ENCODE measurements at places on chromosomes 2 and 18.

GRCh38 chr18:57951117-57951796 lies 92.8 kb upstream of the NEDD4L start:
- no peaks in the 10 kb centered on the region for H3K36me3 ChIP-seq
- H3K4me3 ChIP-seq = no peak overlapping the region
- no peak for DNase-seq
- H3K27me3 ChIP-seq = no peaks in the 10 kb centered on the region

DNA sequence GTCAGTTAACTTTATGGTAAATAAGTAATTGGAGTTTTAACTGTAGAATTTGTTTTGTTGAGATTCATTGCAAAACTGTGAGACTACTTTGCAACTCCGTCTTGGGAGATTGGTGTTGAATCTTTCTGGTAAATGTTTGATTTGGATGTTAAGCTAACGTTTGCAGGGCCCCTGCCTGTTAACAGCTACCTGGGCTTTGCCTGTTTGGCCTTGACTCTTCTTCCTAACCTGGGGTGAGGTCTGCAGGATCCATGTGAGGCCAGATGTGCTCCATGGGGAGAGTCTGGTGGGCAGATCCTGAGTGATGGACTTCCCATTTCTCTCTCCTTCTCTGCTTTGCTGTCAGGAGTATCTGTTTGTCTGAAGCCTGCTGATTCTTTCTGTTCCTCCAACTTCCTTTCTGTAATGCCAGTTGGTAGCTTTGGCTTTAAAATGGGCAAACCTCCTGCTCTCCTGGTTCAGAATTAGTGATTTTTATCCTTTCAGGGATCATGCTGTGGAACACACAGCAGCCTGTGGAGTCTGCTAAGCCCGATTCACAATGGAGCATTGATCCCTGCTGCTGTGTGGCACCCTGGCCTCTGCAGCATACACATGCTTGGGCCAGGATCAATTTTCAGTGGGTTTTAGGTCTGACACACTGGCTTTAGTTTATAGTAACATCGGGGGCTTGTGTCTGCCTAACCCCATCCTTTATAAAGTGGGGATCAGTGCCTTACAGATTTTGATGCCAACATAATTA lies 36.3 kb downstream of the PTPRM start:
- H3K4me1 ChIP-seq = peaks cover under 1% of the 10 kb centered on the region
- H3K27ac ChIP-seq = no peak overlapping the region
- H3K4me3 ChIP-seq = no peak overlapping the region
- no peaks in the 10 kb centered on the region for H3K36me3 ChIP-seq
- DNase-seq = no peak

- no peaks in the 10 kb centered on the region for H3K36me3 ChIP-seq
- H3K4me1 ChIP-seq = no peaks in the 10 kb centered on the region
- no peaks in the 10 kb centered on the region for H3K27me3 ChIP-seq
Observed at GRCh38 chr2:8693157-8693821, 11.4 kb downstream of the ID2 start.

- no peak overlapping the region for H3K4me3 ChIP-seq
- H3K27me3 ChIP-seq = no peaks in the 10 kb centered on the region
- DNase-seq = no peak
Observed at GRCh38 chr18:63758615-63759240, 16.5 kb upstream of the SERPINB7 start.

GRCh38 chr2:160336105-160336504 lies 136.0 kb upstream of the ITGB6 start:
- H3K4me3 ChIP-seq = no peak overlapping the region
- no peaks in the 10 kb centered on the region for H3K36me3 ChIP-seq
